ENCODE measurements at places on chromosomes 2 and 18.

DNA sequence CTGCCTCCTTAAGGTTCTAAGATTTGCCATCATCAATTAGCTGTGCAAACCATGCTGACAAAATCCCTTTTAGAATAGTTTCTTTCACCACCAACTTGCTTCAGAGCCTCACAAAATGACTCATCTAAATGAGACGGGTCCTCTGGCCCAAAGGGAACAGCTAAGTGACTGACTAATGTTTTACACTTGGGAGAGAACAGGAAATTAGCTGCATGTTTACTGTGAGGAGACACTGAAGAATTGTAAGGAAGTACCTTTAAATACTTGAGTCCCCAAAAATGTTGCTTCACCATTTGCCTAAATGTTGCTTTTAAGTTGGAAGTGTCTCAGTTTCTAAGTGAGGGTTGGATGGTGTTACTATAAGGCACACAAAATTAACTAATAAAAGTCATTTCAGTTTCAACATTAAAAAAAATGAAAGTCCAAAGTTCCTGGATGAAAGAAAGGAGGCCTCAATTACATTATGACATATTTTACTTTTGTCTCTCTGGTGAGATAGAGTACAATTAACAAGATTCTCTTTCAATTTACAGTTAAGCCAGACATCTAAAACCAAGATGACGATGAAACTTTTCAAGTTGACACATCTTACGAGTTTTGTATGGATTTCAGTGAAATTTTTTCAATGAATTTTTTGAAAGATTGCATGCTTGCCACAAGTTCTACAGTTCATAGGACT is 229.1 kb upstream of the FN1 start:
- DNase-seq, result no peak

DNA sequence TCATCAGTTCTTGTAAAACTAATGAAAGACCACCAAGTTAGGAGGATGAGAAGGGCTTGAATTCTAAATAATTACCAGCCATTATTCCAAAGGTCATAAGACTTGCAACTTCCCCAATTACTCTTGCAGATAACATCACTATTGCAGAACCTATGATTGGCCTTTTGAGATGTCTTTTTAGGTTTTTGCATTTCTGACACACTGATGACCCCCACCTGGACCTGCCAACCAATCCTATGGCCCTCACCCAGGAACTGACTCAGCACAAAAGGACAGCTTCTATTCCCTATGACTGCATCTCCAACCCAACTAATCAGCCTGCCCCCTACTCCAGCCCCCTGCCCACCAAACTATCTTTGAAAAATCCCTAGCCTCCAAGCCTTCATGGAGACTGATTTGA is 111.5 kb upstream of the COPS8 start:
- no peak for DNase-seq

- no peak for DNase-seq
These were observed 213.4 kb downstream of the LTBP1 start for GRCh38 chr2:33160191-33160590.

- no peak for DNase-seq
These were observed 1311.1 kb upstream of the NRXN1 start for GRCh38 chr2:52343010-52343409.

- DNase-seq, result peak; percentile 4
These were observed 224.5 kb downstream of the CYP26B1 start for GRCh38 chr2:71923143-71923525.

DNA sequence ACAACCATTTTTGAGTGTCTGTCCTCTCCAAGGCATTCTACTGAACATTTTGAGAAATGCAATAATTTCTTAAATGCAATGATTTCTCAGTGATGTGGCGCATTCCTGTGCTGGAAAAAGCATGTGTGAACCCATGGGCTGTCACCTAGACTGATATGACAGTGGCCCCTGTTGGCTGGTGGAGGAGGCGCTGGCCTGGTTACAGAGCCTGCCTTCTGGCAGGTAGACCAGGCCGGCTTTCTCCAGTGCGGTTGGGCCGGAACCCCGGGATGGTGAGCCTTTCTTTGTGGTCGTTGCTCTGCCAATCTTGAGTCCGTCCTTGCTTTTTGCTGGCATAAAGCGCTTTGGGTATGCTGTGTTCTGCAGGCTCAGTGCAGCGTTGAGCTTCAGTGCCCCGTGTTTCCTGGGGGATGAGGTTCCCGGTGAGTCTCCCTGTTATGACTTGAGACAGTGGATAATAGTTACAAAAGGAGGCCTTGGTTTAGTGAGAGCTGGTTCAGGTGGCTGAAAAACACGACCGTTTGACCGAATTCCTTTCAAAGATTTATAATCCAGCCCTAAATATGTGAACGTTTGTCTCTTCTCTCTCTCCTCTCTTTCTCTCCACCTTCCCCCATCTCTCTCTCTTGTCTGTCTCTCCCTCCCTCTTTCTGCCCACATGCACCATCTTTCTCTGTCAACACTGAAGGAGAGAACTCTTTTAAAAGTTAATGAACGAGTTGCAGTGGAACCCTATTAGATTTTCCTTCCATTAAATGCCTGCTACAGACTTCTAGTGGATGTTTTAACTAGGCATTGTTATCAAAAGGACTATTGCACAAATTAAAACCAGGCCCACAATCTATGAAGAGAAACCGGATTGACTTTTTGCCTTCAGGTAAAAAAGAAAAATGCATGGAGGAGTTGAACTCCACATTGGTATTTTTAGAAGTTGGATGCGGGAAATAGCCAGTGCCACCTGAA is 34.0 kb downstream of the TSHZ1 start:
- peak; percentile 59 for DNase-seq

DNA sequence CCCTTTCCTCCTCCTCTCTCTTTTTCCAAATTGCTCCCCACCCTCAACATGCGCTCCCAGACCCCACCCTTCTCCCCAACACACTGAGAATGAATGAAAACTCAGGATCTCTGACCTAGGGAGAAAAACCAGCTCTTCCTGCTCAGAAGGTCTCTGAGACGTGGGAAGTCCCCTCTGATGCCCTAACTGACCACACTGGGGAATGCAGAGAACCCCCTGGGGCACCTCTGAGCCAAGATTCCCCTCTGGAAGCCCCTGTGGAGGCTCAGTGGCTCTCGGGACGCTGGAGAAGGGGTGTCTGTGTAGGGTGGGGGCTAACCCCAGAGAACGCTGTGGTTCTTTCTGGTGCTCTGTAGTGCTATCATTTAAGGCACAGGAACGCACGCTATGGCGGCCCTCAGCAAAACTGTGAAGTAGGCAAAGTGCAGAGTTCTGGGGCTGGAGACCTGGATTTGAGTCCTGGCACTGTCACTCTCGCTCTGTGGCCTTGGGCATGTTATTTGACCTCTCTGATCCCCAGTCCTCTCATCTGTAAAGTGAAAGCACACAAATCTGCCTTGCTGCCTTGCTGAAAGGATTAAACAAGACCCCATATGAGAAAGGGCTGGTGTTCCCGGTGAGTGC is 17.1 kb downstream of the ATOH8 start:
- DNase-seq, result no peak

DNA sequence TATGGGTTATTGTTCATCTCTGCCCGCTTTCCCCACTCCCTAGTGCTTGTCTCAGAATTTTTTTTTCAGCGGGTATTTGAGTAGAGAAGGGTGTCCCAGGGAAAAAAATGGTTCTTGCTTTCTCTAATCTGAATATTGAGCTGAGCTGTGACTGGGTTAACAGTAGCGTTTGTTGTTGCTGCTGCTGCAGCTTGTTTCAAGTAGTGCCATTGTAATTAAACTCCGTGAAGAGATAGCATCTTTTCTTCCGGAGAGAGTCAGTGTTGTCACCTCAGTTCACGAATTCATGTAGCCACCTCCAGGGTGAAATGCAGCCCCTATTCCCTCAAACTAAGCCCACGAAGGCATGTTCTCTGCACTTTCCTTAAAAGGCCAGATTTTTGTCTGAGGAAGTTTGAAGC is 1.5 kb upstream of the AAK1 start:
- DNase-seq, result no peak

Data from pancreas (tissue), 10 donors.